SK-MEL-5 (cell line): ENCODE measurements at places on chromosomes 5 and 9. TPM values are rescaled to one million over a fixed set of nuclear protein-coding genes. Genes with fewer than 3 reads are reported as not detected.

GABRP gene
- total RNA-seq: not detected in 2 replicates

CDC25C gene
- 9.0 and 9.3 TPM in 2 replicates for total RNA-seq

TPRN gene
- 8.6 and 9.3 TPM in 2 replicates for total RNA-seq

ORM2 gene
- not detected in 2 replicates for total RNA-seq

DNA sequence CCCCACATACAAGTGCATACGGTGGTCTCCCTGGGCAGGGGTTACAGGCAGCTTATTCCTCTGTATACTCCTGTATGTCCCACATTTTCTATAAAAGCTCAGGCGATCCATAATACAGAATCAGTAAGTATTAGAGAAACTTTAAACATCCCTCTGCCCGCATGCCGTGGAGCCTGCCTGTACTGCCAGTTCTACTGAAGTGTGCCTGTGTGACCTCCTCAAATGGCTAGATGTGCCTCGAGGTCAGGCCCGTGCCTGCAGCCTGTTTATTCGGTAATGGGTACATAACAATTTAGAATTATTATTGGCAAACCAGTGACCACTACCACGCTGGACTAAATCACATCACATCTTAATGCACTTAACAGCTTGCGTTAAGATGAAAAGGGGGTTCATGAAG lies 190.8 kb downstream of the FANCC start:
- no peak for DNase-seq

DNA sequence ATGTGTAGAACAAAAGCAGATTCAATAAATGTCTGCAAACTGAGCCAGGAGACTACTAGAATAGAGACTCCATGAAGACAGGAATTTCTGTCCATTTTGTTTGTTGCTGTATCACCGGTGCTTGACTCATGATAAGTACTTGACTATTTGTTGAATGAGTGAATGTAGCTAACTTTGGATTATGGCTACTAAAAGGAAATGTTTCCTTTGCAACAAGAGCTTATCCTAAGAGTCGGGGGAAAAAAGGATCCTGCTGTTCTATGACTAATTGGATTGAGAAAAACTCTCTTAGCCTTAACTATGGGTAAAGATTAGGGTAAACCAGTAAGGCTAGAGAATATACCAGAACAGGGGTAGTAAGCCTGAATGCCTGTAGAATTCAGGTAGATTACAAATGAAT lies 3.5 kb downstream of the PAIP1 start:
- DNase-seq: no peak

DNA sequence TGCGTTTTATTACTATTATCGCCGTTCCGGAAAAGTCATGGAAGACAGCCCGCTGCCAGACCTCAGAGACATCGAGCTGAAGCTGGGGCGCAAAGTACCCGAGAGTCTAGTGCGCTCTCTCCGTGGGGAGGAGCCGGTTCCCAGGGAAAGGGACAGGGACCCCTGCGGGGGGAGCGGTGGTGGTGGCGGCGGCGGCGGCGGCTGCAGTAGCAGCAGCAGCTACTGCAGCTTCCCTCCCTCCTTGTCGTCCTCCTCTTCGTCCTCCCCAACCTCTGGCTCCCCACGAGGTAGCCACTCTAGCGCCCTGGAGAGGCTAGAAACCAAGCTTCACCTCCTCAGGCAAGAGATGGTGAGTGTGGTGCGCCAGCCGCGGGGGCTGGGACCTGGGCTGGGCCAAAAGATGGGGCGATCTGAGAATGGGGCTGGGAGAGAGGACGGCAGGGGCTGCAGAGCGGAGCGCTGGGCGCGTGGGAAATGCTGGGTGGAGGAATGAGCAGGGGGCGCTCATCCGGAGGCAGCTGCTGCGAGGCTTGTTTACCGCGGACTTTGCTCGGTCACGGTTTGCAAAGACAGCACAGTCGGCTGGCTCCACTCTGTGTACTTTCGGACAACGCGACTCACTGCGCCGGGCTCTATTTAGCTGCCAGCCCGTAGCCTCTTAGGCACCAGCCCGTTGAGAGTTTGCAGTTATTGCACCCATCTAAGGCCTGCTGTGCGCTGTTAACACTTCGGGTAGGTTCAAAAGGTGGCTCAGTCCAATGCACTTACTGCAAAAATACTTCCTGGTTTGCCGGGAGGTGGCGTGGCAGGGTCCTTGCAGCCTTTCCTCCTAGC lies 1.1 kb downstream of the LURAP1L start:
- peak; percentile 84 for DNase-seq

DNA sequence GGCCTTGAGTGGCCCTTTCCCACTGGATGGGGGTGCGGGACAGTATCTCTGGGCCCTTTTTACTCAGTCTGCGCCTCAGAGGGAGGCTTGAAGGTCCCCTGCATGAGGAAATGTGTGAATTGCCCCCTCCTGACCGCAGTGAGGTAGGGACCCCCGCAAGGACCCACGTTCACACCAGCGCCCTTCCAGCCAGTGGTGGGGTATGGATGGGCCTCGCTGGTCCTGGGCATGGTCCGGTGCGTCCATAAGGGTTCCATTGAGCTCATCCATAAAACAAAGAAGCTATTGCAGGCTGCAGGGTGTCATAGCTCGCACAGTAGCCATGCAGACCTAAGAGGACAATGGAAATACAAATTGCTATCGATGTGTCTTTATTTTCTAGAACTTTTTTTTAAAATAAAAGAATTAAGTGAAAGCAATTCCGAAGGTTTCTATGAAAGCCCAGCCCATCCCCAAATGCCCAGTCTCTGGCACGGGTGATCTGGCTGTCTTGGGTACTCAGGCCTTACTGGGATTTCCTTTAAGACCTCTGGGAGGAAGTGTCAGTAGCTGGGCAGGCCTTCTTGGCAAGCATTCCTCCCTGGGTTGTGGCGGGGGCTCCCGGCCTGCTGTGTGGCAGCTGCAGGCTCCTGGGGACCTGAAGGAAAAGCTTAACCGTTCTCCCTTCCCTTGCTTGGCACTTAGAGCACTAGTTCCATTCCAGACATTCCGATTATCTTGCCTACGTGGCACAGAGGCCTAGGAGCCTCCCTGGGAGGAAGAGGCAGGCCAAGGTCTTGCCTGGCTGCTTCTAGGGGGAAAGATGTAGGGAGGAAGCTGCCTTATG lies 1.5 kb upstream of the SEMA5A start:
- peak; percentile 54 for DNase-seq

- no peak for DNase-seq
These were observed 436 bp upstream of the EMB start for GRCh38 chr5:50441493-50441955.
